ENCODE measurements at places on chromosomes 4 and X.

DNA sequence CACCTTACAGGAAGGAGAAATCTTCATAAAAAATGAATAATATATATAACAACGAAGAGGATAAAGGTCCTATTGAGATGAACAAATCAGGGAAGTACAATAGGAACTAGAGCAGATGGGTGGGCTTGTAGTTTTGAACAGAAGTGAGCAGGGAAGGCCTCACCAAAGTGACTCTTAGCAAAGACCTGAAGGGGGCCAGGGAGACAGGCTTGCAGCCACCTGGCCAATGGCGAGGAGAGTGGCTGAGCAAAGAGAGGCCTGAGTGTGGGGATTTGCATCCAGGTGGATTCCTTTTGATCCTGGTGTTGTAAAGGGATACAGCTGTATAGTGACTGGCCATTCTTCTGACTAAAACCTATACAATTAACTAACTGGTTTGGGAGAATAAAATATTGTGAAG lies 354.1 kb downstream of the CAMK2D start:
- DNase-seq, result no peak

GRCh38 chr4:534576-535151 lies 35.7 kb downstream of the PIGG start:
- no peak for DNase-seq

- peak; percentile 44 for DNase-seq
These were observed 114.5 kb upstream of the RBPJ start for GRCh38 chr4:26206339-26206738.

- DNase-seq, result peak; percentile 25
These were observed at the start of gene NHS for GRCh38 chrX:17374619-17375366. Gene NHS, plus strand, starts transcription at chrX:17375200. Its CDS starts 558 bp downstream, at chrX:17375758.

- DNase-seq, result no peak
These were observed 7.1 kb upstream of the CYTL1 start for GRCh38 chr4:5026371-5026770.

DNA sequence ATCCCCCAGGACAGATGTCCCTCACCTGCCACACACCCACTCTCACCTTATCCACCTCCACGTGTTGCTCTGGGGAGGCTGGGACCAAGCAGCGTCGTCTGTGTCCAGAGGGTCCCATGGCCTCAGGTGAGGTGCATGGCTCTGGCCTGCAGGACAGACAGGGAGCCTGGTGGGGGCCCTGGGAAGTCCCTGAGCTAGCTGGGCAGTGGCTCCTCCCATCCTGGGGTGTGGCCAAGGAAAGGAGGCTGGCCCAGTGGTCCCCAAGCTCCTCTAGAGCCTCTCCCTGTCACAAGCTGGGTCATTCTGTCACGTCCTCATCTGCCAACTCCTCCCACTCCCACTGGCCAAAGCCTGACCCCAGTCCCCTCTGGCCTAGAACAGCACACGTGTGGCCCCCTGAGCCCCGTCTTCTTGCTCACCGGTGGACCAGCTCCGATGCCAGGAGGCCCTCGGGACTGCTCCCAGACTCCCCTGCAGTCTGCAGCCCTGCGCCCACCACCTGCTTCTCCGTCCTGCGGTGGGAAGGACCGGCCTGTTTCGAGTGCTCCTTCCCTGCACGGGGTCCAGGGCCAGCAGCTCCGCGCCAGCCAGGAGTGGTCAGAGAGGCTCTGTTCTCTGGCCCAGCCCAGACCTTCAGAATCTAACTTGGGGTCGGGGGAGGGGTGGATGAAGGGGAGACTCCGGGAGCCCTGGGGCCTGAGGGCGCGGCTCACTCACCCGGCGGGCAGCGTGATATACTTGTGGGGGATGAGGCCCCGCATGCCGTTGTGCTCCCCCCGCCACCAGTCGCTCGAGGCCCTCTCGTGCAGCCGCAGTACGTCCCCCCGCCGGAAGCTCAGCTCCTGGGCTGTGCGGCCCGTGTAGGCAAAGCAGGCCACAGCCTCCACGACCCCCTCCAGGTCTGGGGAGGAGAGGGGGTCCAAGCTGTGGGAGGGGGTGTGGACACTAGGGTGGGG lies 4.8 kb downstream of the AVPR2 start:
- DNase-seq, result no peak
